ENCODE measurements at places on chromosomes 3 and 15.

GRCh38 chr3:37808656-37809055 lies 53.0 kb upstream of the CTDSPL start:
- DNase-seq = no peak

GRCh38 chr3:60931452-60931851 lies 319.8 kb downstream of the FHIT start:
- DNase-seq = no peak

DNA sequence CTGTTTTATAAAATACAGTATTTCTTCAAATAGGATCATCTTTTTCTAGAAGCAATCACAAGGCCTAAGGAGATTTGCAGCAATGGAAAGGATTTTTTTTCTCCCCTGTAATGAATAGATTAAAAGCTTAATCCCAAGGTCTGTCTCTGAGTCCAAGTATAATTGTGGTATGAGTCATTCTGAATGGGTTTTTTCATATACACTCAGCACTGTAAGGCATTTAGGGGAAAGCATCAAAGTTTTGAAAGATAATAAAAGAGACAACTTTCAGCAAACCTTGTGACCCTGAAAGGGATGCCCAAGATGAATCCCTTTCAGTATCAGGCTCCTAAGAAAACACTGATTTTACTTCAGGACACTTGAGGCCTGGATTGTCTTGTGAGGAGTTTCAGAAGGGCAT lies 23.3 kb upstream of the LARS2 start:
- no peak for DNase-seq

GRCh38 chr3:64109438-64109837 lies 86.1 kb upstream of the PSMD6 start:
- no peak for DNase-seq

DNA sequence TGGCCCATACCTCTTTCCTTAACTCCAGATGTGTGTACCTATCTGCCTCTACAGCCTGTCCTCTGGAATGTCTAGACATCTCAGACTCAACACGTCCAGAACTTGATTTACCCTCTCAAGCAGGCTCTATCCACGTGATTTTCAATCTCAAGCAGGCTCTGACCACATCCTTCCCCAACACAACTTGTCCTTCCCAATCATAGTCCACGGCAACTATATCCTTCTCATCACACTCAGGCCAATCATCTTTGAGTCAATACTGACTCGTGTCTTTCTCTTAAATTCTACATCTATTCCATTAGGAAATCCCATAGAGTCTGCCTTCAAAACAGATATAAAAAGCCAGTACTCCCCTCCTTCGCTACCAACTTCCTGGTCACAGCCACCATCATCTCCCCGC lies 70.4 kb downstream of the FOXP1 start:
- no peak for DNase-seq

GRCh38 chr3:127074900-127075360 lies 92.0 kb downstream of the PLXNA1 start:
- DNase-seq = no peak

DNA sequence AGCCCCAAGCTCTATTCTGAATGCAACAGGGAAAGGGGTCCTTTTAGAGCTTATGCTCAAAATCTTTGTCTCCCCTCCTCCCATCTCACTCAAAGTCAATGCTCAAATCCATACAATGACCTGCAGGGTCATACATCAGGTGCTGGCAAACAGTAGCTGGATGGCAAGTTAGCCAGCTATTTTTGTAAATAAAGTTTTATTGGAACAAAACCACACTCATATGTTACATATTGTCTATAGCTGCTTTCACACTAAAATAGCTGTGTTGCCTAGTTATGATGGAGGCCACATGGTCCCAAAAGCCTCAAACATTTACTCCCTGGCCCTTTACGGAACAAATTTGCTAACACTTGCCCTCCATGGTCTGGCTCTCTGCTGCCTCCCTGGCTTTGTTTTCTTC lies 1.8 kb upstream of the FAN1 start:
- no peak for DNase-seq

- DNase-seq = no peak
Measured at GRCh38 chr3:59069838-59070237, 20.0 kb upstream of the CFAP20DC start.

DNA sequence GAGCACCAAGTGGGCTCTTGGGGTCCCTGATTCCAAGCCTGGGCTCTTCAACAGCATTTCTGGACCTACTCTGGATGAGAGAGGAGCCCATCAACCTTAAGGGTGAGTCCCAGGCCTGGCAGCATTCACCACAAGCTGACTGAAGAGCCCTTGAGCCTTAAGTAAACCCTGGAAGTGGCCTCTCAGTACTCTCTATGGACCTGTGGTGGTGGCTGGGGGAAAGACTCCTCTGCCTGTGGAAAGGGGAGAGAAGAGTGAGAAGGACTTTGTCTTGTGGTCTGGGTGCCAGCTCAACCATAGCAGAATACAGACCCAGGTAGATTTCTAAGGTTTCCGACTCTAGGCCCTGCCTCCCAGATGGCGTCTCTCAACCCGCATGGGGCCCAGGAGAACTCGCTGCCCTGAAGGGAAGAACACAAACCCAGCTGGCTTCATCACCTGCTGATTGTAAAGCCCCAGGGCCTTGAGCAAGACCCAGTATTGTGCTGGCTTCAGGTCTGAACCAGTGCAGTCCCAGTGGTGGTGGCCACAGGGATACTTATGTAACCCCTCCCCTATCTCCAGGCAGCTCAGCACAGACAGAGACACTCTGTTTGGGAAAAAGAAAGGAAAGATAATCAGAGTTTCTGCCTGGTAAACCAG lies 71.4 kb downstream of the TFDP2 start:
- no peak for DNase-seq

DNA sequence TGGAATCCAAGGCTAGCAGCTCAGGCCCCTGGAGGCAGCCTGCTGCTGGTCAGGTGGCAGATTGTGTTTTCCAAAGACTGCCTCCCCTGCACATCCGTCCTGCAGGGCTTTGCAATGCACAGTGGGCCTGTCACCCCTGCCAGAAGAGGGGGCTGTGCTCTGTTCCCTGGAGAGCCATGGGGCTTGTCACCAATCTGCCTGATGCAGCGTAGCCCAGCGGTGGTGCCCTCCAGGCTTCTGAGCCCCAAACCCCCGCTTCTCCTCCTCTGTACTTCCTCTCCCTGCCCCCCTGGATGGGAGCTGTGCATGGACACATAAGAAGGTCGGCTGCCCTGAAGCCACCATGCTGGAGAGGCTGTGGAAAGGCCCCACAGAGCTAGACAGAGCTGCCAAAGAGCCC lies 10.0 kb upstream of the PLXNA1 start:
- DNase-seq = no peak

- DNase-seq = no peak
Measured at GRCh38 chr3:70951316-70951715, 632.2 kb downstream of the FOXP1 start.

DNA sequence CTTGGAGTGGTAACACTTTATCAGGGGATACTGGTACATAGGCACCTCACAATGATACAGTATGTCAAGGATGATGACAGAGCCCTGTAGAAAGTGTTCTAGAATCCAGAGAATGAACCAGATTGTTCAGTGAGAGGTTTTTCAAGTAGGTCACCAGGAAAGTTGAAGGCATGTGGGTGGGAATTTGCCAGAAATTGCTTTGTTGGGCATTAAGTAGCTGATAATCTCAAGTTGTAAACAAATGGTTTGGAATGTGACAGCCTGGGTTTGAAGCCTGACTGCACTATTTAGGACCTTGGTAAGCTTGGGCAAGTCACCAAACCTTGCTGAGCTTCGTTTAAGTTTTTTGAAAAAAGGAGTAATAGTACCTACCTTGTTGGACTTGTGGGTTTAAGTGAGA lies 12.5 kb downstream of the SLC35G2 start:
- DNase-seq = no peak

- DNase-seq = peak; percentile 74
Measured at GRCh38 chr15:29103824-29104565, 165.6 kb downstream of the NSMCE3 start.
